ENCODE measurements at places on chromosomes 4 and X.

DNA sequence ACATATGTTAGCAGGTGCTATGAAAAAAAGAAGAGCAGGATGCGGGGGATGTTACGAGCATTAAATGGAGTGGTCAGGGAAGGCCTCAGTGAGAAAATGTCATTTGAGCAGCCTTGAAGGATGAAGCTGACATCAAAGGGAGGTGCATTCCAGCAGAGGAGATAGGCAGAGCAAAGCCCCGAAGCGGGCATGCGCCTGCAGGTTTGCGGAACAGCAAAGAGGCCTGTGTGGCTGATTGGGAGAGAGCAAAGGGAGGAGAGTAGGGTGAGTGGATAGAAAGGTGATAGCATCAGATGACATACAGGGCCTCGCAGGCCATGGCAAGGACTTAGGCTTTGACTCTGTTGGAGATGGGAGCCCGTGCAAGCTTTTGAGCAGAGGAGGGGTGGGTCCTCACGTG is 95.4 kb upstream of the GPR50 start:
- DNase-seq, result no peak

DNA sequence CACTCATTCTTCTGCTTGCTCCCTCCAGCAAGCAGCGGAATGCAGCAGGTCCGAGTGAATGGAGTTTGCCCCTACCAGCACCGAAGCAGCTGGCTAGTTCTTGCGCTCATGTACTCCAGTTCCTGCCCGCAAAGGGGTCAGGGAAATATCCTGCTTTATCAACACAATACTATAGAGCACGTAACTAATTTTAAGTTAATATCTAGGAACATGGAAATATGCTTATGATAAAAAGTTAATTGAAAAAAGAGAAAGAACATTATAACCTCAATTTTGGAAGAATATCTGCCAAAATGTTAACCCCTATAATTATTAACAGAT is 195.6 kb downstream of the SNCA start:
- DNase-seq, result no peak

DNA sequence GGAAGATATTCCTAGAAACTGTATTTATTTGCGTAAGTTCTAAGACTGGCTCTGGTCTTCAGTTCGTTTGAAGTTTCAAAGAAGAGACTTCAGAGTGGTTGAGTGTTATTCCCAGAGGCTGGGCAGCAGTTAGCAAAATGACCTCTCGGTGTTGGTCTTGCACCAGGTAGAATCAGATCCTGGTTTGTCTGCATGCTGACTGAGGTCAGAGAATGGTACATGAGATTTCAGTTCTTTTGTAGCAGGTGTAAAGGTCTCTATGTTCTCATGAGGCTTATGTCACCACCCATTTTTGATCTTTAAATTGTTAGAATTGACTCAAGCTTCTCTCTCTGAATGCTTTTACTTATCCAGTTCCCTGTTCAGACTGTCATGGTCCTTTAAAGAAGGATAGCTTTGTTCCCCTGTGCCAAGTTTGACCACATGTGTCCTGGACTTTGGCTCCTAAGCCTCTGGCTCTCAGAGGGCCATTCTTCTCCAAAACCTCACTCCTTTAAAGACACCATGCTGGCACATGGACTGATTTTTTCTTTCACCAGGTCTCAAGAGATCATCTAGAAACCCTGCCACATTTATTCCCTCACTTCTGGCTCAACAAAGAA is 355.8 kb upstream of the BOD1L1 start:
- no peak for DNase-seq

- DNase-seq, result no peak
Observed at GRCh38 chrX:11465648-11466411, 172.6 kb downstream of the AMELX start.

- no peak for DNase-seq
Observed at GRCh38 chr4:958314-958665, 15.1 kb downstream of the DGKQ start.

- no peak for DNase-seq
Observed at GRCh38 chrX:85963736-85964135, 83.6 kb downstream of the CHM start.

GRCh38 chr4:169228076-169228475 is 42.7 kb downstream of the SH3RF1 start:
- no peak for DNase-seq
